ENCODE measurements at places on chromosomes 4 and X.
A peak's percentile ranks its signal among the peaks of the same experiment; 100 is the strongest.

DNA sequence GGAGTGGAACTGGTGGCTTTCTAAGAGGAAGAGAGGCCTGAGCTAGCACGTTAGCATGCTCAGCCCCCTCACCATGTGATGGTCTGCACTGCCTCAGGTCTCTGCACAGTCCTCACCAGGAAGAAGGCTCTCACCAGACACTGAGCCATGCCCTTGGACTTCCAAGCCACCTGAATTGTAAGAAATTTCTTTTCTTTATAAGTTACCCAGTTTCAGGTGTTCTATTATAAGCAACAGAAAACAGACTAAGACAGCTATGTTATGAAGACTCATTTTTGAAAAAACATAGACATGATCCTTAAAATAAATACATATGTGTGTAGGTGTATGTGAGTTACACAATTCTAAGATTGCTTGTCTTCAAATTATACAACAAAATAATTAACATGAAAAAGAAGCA, 74.7 kb downstream of the CEP44 start:
- no peak for DNase-seq

DNA sequence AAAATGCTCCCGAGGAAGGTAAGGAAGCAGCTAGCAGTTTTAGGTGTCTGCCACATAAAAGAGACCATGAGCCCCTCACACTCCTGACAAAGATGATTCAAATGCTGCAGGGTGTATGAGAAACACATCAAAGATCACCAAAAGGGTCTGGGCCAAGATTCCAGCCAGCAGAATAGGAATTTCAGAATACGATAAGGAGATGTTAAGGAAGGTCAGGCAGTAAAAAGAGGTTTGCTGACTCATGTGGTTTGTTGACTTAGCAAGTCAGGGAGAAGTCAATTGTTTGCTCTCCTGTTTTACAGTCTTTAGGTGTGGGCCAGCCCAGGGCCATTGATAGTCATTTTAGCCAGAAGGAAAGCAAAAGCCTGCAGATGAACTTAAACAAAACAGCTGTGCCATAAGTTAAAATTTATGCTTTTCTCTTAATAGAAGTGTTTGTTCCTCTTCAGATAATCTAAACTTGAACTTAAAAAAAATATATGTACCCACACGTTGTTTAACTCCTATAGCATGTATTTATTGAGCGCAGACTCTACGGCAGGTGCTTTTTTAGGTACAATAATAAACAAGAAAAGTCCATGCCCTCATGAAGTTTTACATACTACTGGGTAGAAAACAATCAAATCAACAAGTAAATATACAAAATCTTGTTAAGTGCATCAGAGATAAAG, 115.6 kb downstream of the CAMK2D start:
- peak; percentile 50 for DNase-seq

GRCh38 chrX:3509934-3510333, 163.5 kb upstream of the MXRA5 start:
- DNase-seq, result no peak

DNA sequence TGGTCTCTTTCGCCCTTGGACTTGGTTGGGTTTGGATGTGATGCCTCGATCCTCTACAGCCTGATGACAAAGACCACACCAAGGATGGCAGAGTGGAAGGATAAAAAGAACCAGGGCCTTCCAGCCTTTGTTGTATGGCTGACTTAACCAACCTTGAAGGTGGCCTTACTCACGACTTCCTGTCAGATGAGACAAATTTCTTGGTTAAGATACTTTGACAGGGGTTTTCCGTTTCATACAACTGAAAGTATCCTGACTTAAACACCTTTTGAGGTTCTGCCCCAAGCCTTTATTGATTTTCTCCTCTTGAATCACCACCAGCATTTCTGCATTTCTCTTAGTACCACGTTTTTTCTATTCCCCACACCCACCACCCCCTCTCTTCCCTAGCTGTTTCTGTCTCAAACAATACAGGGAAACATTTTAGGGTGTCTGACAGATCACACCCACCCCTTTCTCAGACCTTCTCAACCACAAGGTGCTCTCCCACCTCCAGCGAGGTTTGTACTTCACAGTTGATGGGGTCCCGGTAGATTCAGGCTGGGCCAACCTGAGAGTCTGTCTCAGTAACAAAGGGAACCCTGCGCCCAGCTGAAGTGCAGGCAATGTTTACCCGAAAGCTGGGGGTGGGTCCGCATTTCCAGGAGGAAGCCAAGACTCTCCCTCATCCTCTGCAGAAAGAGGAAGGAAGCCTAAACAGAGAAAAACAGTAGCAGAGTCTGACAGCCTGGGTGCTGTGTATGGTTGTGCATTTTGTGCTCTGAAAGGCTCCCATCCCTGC, 5.0 kb upstream of the TSPAN5 start:
- DNase-seq, result no peak

DNA sequence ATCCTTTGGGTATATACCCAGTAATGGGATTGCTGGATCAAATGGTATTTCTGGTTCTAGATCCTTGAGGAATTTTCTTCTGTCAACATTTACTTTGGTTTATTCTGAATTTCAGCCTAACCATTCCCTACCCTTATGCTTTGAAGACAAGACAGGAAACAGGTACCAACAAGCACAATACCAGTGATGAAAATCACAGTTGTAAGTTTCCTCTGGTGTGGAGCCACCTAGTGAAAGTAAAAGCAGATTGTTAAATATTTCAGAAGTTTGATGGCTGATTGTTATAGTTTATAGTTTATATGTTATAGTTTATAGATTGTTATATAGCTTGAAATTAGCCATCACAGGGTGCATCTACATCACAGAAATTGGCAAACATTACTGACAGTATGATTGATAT, 104.5 kb upstream of the AGA start:
- DNase-seq, result peak; percentile 28

GRCh38 chr4:176153124-176153523, 42.3 kb downstream of the SPATA4 start:
- DNase-seq, result peak; percentile 1

DNA sequence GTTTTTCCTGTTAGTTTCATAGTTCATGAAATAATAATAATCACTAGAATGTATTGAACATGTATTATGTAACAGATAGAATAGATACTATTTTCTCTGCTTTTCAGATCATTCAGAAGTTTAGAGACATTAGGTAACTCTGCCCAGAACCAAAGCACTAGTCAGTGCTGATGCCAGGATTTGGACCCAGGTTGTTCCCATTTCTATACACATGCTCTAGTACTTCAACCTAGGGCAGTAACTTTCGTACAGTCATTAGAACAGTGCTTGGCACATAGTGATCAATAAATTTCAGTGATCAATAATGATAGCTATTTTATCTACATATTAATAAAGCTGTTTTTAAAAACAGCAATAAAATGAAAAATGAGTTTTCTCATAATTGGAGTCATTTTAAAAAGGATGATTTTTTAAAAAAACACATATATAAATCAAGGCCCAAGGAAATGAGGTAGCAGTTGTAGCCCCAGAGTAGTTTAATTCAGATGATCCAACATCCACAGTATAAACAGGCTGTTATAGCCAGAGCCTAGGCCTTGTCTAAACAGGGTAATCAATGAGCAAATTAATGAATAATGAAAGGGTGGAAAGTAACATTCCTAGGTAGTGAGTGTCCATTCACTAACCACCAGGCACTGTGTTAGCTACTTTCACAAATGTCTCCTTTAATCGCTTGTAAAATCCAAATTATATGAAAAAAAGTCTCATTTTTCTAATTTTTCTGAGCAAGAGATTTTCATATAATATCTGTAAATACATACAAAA, 25.6 kb downstream of the TXK start:
- DNase-seq, result no peak

- peak; percentile 59 for DNase-seq
These were observed 241.6 kb downstream of the MGST2 start for GRCh38 chr4:139907001-139907809.

DNA sequence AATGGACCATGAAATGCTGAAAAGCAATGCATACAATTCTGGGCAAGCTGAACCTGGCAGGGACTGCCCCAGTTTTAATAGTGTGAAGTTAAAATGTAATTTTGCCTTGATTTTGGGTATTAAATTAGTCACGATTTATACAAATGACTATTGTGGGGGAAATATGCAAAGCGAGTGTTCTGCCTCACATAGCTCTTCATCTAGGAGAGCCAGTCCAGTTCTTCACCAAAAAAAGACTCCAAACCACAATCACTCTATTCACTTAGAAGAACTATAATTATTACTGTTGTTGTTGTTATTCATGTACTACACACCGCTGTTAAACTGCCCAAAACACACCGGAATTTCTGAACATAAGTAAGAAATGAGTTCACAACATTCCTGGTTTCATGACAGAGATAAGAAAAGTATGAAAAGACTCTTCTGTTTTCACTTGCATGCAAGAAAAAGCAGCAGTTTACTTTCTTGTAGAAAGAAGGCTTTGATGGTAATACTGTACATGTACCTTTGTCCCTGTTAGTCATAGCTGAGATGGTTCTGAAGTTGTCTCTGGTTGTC, 101.9 kb downstream of the QRFPR start:
- peak; percentile 83 for DNase-seq

DNA sequence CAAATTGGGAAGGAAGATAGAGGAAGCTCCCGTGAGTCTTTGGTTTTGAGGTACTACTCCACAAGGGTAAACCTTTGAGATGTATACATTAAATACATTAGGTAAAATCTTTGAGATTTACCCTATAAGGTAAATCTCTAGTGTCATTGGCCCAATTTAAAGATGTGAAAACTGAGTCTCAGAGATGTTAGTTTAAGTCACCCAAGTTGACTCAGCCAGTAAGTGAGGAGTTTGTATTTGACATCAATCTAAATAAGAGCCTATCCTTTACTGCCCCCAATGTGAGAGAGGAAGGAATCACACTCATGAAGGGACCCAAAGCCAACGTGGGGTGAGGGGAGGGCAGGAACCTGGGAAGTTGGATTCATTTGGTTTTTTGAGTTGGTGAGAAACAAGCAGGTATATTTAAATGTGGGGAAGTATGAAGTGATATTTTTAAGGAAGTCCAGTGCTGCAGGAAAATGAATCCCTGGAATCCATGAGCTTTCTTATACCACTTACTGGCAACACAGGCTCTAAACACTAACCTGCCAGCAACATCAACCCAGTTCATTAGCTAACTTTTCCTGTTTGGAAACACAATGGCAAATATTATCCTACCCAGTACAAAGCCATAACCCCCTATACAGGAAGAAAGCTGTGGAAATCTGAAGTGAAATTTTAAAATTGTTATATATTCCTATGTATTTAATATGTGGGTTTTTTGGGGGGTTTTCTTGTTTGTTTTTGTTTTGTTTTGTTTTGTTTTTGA, 55.3 kb downstream of the PALLD start:
- peak; percentile 31 for DNase-seq

DNA sequence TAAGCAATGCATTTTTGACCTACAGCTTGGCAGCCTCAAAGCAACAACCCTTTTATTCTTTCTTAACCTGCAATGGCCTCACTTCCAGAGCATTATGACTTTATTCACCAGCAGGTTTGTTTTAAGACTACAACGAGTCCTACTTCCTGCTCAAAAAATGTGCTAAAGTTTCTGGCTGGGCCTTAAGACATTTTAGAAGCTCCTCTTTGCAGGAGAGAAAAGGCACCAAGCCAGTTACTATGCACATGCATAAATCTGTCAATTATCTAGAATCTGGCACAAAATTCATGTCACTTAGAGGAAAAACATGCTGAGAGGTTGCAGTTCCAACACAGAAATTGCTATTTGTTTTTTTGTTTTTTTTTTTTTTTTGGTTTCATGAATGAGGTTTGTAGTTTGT, 223.0 kb upstream of the EPHA5 start:
- no peak for DNase-seq

DNA sequence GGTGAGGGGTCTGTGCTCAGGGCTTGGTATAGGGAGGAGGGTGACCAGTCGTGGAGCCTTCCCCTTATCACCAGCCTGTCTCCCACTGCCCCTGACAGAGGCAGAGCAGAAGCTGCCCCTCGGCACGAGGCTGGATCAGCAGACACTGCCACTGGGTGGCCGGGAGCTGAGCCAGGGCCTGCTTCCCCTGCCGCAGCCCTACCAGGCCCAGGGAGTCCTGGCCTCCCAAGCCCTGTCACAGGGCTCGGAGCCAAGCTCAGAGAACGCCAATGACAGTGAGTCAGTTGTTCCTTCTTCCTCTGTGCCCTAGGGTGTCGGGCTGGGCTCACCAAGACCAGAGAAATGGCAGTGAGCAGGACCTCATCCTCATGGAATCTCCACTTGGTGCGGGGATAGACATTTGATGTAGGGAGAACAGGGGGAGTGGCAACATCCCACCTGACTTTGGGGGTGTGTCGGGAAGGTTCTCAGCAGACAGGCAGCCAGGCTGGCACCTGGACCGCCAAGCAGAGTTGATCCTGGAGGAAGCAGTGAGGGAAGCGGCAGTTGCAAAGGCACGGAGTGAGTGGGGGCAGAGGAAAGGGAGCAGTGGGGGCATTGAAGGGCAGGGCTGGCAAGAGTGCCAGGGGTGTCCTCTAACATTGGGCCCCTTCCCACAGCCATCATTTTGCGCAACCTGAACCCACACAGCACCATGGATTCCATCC, 14.3 kb upstream of the UBA1 start:
- DNase-seq, result peak; percentile 22

- DNase-seq, result no peak
These were observed 57.4 kb downstream of the PTTG2 start for GRCh38 chr4:38017609-38018008.

DNA sequence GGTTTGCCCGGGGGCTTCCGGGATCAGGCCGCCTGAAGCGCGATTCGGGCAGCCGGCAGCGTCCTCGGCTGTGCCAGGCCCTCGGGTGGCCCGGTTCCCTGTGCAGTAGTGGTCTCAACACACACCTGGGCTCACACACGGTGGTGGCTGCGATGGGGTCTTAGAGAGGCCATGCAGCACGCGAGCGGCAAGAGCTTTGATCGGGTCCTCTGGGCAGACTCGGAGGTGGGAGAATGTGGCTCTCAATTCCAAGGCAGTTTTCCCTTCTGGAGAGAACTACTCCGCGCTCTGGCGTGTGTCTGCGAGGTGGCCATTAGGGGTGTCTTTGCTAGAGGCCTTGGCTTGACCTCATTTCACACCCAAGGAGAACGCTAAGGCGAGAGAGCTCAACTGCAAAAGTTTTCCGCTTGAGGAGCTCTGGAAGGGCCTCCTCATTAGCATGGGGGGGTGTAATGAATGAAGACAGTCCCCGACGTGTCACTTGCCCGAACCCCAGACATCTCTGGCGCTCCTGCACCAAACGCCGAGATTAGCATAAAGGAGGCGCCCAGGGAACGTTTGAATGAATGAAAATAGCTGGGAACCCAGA, 771 bp upstream of the RBPJ start:
- DNase-seq, result peak; percentile 52

DNA sequence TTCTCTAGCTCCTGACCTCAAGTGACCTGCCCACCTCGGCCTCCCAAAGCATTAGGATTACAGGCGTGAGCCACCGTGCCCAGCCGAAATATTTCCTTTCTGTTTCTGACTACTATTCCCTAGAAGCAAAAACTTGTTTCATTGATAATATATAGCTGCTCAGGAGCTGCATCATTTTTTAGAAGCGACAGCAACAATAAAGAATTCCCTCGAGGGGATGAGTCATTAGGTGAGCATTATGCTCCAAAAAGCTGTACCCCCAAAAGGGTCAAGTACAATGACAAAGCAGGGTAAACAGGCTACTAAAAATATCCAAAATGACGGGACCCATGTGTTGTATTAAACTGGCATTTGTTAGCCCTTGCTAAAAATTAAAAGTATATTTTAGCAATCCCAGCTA, 67.0 kb downstream of the RBM47 start:
- DNase-seq, result no peak

Data from choroid plexus epithelial cell (primary cell).